ENCODE measurements at places on chromosomes 11 and 22.

- no peak for DNase-seq
Observed at GRCh38 chr11:6572215-6572614, 31.2 kb downstream of the RRP8 start.

DNA sequence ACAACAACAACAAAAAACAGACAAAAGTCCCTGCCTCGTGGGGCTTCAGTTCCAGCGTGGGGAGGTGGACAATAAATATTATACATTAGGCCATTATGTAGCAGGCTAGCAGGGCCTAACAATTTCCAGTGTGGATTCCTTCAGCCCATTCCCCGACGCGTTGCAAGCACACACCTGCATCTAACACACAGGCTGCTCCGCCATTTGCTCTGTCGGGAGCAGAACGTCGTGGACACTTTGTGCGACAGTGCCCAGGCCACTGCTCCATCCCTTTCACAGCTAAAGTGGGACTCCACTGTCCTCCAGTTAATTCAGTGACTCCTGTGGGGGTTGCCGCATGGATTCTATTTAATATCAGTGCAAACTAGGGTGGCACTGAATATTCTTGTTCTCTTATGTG is 10.9 kb upstream of the FGF3 start:
- no peak for DNase-seq

DNA sequence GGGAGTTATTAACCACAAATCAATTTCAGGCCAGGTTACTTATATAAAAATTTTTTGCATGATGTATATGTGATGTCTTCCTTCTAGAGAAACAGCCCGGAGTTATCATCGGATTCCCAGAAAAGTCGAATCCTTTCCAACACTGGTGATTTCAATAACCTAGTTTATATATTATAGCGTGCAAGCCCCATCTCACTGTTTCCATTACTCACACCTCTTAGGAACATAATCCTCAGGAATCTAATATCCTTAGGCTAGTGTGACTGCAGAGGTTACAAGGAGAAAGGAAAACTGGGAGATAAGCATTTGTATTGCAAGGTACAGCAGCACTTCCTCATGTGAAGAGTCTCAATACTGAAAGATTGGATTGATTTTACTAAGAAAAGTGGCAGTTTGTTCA is 20.3 kb downstream of the ARHGAP20 start:
- no peak for DNase-seq

- DNase-seq, result no peak
Observed at GRCh38 chr11:61586792-61587430, 6.0 kb upstream of the SYT7 start.
